ENCODE measurements at places on chromosomes 7 and 10. TPM values are rescaled to one million over a fixed set of nuclear protein-coding genes. Genes with fewer than 3 reads are reported as not detected.

The ZC3HAV1 gene
- total RNA-seq, result 21.8 TPM

DNA sequence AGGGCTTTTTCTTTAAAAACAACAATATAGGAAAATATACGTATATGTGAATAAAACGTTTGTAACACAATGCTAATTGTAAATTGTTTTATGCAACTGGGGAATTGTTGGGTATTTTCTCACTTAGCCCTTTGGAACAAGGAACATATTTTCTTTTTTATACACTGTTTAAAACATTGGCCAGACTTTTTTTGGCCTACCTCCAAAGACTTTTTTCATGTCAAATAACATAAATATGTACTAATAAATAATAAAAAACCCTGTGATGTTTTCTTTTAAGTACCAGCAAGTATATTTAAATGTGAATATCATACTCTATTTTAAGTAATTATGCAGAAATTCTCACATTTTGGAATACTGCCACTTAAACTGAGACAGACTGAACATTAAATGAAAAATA lies 15.7 kb downstream of the TMEM106B start:
- ATAC-seq, result no peak

DNA sequence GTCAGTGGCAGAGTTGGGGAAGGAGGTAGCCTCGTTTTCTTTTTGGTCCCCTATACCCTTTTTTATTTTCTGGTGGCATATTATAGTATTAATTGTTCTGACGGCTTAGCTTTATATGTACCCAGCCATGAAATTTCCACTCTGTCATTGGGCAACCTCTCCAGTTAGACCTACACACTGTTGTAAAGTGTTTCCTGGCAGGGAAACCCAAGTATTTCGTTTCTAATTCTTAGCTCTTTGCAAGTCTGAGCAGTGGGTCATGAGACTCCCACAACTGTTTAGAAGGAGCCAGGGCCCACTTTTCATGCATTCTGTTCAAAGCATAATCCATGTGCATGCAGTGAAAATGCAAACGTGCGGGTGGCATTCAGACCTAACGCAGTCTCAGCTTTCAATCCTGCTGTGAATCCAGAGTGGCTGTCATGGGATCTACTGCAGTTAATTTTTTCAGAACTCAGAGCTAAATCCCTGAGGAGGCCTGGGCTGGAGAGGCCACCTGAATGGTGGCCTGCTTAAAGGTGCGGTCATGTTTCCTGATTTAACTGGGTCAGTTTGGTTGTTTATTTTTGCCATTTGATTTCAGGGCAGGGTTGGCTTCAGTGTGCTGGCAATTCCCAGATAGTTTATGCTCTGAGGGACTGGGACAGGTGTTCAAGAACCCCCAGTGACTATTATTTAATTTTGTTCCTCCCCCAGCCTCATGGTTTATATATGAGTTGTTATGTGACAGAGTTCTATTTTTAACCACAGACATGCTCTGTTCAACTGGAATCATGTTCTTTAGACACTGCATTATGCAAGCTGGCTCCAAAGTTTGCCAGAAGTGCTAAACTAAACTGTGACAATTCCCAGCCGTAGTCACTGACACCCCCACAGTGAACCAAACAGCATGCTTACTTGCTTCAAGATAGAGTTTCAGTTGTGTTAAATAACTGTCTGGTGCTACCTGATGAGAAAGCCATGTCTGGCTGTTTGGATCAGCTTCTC lies 27.4 kb upstream of the SYPL1 start:
- peak; percentile 84 for ATAC-seq

GRCh38 chr10:12018438-12019282 lies 23.9 kb downstream of the UPF2 start:
- ATAC-seq, result no peak

DNA sequence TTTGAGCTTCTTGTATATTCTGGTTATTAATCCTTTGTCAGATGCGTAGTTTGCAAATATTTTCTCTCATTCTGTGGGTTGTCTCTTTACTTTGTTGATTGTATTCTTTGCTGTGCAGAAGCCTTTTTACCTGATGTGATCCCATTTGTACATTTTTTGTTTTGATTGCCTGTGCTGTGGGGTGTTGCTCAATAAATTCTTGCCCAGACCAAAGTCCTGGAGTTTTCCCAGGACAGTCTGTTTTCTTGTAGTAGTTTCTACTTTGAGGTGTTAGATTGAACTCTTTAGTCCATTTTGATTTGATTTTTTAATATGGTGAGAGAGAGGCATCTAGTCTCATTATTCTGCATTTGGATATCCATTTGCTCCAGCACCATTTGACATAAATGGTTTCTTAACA lies 588.7 kb upstream of the MBL2 start:
- no peak for ATAC-seq

DNA sequence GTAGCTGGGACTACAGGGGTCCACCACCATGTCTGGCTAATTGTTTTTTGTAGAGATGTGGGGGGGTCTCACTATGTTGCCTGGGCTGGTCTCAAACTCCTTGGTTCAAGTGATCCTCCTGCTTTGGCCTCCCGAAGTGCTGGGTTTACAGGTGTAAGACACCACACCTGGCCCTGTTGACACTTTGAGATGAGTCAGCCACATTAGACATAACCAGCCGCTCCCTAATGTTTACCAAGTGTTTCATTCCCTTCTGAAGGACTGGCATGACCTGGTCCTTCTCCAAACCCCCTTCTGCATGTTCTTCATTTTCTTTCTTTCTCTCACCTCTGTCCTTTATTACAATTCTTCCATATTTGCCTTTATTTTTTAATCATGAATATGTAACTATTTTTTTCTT lies 67.8 kb downstream of the TAF3 start:
- ATAC-seq, result no peak

GRCh38 chr7:101177644-101178043 lies 2.4 kb downstream of the NAT16 start:
- no peak for ATAC-seq

GRCh38 chr10:12510984-12511383 lies 161.6 kb downstream of the CAMK1D start:
- no peak for ATAC-seq

DNA sequence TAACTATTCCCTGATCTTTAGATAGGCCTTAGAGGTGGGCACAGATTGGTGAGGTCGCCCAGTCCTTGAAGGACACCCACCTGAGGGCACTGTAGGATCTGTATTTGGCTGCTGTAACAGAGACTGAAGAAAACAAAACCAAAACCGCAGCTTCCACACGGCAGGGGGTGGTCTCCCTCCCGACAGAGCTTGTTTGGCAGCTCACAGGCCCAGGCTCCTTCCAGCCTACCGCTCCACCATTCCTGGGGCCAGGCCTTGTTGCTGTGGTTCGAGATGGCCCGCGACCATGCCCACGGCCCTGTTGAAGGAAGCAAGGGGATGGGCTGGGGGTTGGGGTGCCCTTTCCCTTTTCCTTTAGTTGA lies 30.4 kb downstream of the ZNF783 start:
- no peak for ATAC-seq
